ENCODE measurements at places on chromosomes 2 and 18. TPM values are rescaled to one million over a fixed set of nuclear protein-coding genes. Genes with fewer than 3 reads are reported as not detected.
A peak's percentile ranks its signal among the peaks of the same experiment; 100 is the strongest.

RRM2 gene
- 53.6 TPM for total RNA-seq

CLK1 gene
- total RNA-seq = 43.9 TPM

ANKRD62 gene
- not detected for total RNA-seq

DNA sequence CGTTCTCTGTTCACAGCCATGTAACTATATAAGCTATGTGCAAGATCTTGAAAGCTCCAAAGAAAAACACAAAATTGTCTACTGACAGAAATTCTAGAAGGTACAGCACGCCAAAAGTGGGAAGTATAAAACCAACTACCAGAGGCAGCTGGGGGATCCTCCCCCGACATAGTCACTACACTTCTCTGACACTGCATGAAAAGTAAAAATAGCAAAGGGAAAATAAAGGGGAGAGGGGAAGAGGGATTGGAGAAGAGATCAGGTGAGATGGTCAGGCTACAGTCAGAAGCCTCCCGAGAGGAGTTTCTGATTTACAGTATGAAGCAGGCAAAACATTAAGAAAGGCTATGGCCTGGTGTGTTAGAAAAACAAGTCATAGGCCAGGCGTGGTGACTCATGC, 39.8 kb upstream of the PCBP1 start:
- DNase-seq = no peak

- no peak for DNase-seq
Measured at GRCh38 chr18:10038268-10038667, 124.5 kb downstream of the VAPA start.

DNA sequence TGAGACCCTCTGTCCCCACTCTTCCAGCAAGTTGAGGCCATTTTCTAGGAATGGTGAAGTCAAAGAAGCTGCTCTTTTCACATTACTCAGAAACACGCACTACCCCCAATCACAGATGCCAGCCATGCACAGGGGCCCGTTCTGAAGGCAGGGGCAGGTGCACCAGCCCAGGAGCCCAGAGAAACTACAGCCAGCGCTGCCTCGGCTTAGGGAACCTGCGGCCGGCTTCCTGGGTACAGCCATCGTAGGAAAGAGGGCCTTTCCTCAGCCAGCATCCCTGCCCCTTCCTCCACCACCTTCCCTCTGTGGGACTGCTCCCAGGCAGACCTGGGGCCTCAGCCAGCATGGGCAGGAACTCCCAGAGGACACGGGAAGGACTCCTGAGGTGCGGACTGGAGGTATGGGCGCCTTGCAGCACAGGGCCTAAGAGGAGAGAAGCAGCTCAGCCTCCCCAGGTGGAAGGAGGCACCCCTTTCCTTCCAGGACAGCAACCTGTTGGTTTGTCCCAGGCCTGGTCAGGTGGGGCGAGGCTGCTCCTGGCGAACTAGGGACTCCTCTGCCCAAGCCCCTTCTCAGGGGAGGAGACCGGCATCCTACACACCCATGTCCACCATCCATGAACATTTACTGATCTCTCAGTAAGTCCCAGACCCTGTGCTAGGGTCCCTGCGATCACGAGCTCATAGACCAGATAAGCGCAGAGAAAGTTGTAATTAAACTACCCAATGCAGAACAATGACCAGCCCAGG, 99.0 kb upstream of the ID2 start:
- DNase-seq = no peak

DNA sequence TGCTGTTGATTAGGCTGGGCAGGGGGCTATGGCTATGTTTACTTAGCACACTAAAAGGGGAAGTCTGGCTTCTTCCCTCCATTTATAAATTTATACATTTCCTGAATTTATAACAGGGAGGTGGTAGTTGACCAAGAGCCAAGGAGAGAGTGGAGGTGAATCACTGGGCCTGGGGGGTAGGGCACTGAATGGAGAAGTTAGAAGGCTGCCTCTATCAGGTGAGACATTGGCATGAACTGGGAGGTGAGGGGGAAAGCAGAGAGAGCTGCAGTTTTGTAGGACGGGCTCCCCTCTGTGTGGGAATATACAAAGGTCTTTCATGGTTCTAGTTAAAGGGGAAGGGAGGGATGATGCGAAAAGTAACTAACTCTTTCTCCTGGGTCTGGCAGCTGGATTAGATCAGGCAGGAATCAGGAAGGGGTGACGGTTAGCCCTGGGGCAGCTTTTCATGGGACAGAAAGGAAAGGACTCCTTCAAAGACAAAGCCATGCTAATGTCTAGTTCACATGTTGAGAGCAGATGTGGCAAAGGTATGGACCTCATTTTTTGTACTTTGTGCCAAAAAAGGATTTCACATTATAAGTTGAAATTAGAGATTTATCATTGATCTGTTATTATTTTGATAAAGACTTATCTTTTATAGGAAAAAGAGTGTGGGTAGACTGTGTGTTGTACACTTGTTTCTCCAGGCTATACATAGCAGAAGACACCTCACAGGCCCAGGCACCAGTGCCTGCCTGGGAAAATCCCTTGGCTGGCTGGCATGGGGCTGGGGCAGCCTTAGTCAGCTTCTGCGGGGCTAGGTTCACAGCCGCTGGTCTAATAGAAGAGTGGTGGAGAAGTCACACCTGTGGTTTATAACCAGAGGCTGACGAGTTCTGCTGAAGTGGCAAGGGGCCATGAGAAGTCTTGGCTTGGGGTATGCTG, 158.7 kb downstream of the CLIP4 start:
- DNase-seq = no peak

GRCh38 chr2:126824663-126825062, 74.0 kb upstream of the TEX51 start:
- DNase-seq = no peak

- DNase-seq = peak; percentile 80
Measured at GRCh38 chr2:151774506-151774905, 40.2 kb upstream of the NEB start.

DNA sequence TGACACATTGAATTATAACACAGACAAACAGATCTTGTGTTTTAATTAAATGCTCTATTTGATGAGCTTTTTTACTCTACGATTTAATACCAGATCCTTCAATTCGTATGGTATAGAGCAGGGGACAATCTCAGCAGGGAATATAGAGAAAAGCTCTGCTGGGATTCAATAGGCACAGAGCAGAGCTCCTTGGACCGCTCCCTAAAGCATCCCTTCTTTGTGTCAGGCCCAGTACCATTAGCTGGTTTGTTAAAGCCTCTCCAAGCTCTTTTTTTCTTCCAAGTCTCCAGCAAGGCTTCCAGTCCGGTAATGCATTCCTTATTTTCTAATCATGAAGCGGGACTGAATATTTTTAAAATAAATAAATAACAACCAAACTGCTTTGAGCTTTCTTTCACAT, 466.0 kb downstream of the NR4A2 start:
- no peak for DNase-seq

DNA sequence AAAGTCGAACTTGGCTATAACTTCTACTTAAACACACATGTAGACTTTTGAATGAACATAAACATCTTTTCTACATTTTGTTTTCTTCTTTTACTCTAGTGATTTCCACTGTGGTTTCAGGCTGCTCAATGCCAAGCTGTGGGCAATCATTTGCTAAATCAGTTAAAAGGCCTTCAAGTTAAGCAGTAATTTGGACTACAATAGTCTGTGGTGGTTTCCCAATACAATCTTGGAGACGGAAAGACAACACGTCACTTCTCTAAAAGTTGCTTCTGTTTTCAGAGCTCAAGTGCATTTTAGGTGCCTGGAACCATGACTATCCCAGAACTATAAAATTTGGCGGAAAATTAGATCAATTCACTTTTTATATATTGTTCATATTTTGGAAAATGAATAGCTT, 69.4 kb downstream of the TXNL1 start:
- DNase-seq = no peak

GRCh38 chr2:164954954-164955701, at the start of gene SLC38A11:
TSS of gene SLC38A11 (minus strand) at chr2:164955525. CDS start at chr2:164955247, 278 bp downstream.
- no peak for DNase-seq

- DNase-seq = peak; percentile 36
Measured at GRCh38 chr2:20930928-20931327, 108.0 kb upstream of the LDAH start.

- DNase-seq = peak; percentile 4
Measured at GRCh38 chr2:144280009-144280408, 239.9 kb downstream of the ZEB2 start.

Data from IMR-90 (cell line).